Activated CD4-positive, alpha-beta T cell treated with anti-CD3 and anti-CD28 coated beads, Interleukin-2, amount 10 ng/mL, durations not matched to agents 7 days and 5 days (primary cell): ENCODE measurements at places on chromosomes 7 and 10. TPM values are rescaled to one million over a fixed set of nuclear protein-coding genes. Genes with fewer than 3 reads are reported as not detected.

- no peak overlapping the region for H3K4me3 ChIP-seq
- H3K4me1 ChIP-seq: peaks cover 64% of the 10 kb centered on the region
- no peaks in the 10 kb centered on the region for H3K27me3 ChIP-seq
- H3K36me3 ChIP-seq: peaks cover 5% of the 10 kb centered on the region
- no peak for DNase-seq
These were observed 75.1 kb downstream of the ZMIZ1 start for GRCh38 chr10:79143879-79144278.

DNA sequence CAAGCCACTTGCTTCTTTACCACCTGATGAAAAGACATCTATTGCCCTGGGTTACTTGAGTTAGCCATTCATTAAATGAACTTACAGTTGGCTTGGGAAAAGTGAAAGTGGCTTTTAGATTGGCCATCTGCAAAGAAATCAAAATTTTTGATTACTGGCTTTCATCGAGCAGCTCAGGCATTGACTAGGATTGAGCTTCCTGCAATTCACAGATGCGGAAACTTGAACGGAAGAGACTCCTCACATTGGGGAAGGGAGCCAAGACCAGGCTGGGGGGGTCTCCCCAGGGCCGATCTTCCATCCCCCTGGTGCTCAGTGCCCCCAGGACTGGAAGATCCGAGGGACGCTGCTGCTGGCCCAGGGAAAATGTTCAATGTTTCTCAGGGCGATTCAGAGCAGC, 145.4 kb downstream of the PIP4K2A start:
- H3K4me1 ChIP-seq: peaks cover 56% of the 10 kb centered on the region
- no peak overlapping the region for H3K27ac ChIP-seq
- H3K27me3 ChIP-seq: no peaks in the 10 kb centered on the region
- no peak for DNase-seq

DNA sequence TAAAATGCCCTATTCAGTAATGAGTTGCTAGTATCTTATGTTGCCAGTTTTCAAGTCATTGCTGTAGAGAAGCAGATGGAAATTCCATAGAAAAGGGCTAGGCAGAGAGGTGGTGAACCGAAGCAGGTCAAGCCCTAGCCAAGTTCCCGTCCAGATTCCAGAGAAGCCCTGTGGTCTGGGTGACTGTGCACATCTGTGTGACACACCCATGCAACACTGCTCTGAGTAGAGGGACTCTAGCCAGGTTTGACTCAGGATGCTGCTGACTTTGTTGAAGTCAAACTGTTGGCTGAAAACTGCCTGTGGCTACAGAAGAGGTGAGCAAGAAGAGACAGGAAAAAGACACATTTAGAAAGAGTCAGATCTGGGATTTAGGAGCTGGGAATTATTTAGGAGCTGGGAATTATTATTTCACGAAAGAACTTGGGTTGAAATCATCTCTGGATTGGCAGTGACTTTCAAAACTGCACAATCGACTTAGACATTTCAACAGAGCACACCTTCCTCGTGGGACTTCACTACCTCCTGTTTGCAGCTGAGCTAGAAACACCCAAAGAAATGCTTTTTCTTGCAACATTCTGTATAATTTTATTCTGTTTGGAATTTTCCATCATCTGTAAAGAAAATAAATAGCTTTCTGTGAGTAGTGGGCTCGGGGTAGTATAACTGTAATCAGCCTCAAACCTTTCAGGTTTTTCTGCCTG, 149.1 kb upstream of the PRKCQ start:
- H3K27me3 ChIP-seq: peaks cover 64% of the 10 kb centered on the region
- no peak overlapping the region for H3K4me3 ChIP-seq

DNA sequence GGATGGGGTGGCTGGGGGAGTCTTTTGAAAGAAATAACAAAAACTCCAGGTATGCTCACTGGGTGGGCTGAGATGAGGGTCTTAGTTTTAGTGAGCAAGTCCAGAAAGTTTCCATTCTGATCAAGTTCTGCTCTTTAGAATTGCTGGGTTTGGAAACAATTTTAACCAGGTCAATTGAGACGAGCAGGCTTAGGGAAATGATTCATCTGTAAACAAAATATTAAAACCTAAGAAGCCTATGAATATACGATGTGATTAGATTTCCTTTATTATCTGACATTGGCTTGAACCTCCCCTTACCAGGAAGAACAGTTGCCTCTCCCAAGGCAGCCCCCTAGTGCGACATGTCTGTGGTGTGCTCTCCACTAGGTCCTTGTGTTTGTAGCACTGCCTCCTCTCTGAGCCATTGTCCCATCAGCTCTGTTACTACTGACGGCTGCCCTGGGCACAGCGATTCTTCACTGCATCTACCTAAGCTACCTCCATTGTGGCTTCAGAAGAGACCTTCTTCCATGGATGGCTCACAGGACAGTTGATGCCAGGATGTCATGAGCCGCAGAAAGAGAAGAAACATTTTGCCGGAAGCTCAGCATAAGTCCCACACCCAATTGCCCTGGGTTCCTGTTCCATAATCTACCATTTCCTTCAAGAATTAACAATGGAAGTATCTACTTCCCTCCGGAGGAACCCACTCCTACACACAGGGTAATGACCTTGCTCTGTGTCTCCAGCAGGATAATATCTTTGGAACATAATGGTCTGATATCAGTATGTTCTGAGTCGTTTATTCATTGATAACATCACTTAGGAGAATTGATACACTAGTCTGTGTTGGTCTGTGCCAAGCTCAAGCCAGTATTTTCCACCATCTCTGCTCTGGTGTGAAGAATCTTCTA, 95.1 kb upstream of the ITGB1 start:
- DNase-seq: no peak
- H3K36me3 ChIP-seq: no peaks in the 10 kb centered on the region
- H3K4me1 ChIP-seq: peaks cover 4% of the 10 kb centered on the region

Gene PTPRN2
- total RNA-seq: 2.6 TPM

Gene LRRC17
- total RNA-seq: 0.58 TPM

Gene FBXL13
- 0.15 TPM for total RNA-seq

Gene UCN3
- not detected for total RNA-seq

Gene ZNF727
- 0.46 TPM for total RNA-seq
